H1 (cell line): ENCODE measurements at places on chromosomes 2 and 18. TPM values are rescaled to one million over a fixed set of nuclear protein-coding genes. Genes with fewer than 3 reads are reported as not detected.
A peak's percentile ranks its signal among the peaks of the same experiment; 100 is the strongest.

The CAPN13 gene
- 1.5 and 2.4 TPM in 2 replicates for polyA plus RNA-seq

The GAL3ST2 gene
- polyA plus RNA-seq, result 0.14 TPM in 1 of 2 replicates, not detected in the other

DNA sequence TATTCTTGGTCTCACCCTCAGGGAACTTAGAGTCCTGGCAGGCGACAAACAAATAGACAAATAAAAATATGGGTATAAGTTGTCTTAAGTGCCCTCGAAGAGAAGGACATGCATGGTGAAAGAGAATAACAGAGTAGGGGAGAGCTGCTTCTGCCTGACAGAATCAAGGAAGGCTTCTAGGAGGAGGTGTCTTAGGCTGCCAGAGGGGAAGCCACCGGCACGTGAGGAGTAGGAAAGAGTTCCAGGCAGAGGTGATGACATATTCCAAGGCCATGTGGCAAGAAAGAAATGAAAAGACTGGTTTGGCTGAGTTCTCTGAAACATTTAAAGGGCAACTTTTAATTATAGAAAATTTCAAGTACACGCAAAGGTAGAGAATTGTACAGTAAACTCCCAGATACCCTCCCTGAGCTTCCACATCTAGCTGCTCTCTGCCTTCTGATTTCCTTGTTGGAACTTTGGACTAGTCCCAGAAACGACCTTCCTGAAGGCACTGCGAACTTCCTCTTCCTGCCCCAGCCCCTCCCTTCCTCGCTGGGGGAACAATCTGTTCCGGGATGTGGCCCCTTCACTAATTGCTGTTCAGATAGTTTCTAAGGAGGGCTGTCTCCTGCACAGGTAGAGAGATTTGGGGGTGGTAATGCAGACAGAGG, 91.7 kb downstream of the DYSF start:
- H3K27me3 ChIP-seq, result no peaks in the 10 kb centered on the region
- H3K4me3 ChIP-seq, result no peak overlapping the region
- no peaks in the 10 kb centered on the region for H3K4me1 ChIP-seq
- no peaks in the 10 kb centered on the region for H3K36me3 ChIP-seq
- H3K27ac ChIP-seq, result no peak overlapping the region
- no peak for DNase-seq

GRCh38 chr2:28449488-28450395, 46.1 kb upstream of the PLB1 start:
- no peaks in the 10 kb centered on the region; the same call in 1 of the 2 replicates for H3K4me1 ChIP-seq
- H3K27ac ChIP-seq, result no peak overlapping the region
- no peak overlapping the region for H3K4me3 ChIP-seq
- H3K27me3 ChIP-seq, result no peaks in the 10 kb centered on the region
- no peaks in the 10 kb centered on the region for H3K36me3 ChIP-seq

GRCh38 chr18:48320639-48320945, 88.6 kb downstream of the ZBTB7C start:
- H3K4me3 ChIP-seq, result no peak overlapping the region
- H3K36me3 ChIP-seq, result no peaks in the 10 kb centered on the region
- no peak for DNase-seq
- no peaks in the 10 kb centered on the region for H3K27me3 ChIP-seq

The MAP3K19 gene
- not detected in 2 replicates for polyA plus RNA-seq

DNA sequence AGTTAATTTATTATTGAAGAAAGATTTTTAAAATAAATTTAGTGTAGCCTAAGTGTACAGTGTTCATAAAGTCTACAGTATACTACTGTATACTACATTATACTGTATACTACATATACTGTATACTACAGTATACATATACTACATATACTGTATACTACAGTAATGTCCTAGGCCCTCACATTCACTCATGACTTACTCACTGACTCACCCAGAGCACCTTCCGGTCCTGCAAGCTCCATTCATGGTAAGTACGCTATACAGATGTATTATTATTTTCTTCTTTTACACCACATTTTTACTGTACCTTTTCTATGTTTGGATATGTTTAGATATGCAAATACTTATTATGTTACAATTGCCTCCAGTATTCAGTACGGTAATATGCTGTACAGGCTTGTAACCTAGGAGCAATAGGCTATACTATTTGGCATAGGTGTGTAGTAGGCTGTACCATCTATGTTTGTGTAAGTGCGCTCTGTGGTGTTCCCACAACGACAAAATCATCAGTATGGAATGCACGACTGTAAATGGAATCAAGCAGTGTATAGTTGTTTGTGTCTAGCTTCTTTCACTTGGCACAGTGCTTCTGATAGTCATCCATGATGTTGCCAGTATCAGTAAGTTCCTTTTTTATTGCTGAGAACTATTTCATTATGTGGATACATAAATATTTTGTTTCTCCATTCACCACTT, 245.7 kb downstream of the MTX2 start:
- DNase-seq, result no peak
- no peak overlapping the region for H3K4me3 ChIP-seq
- no peaks in the 10 kb centered on the region for H3K4me1 ChIP-seq
- H3K27ac ChIP-seq, result no peak overlapping the region

GRCh38 chr2:191082321-191082720, 68.3 kb upstream of the STAT1 start:
- H3K4me3 ChIP-seq, result no peak overlapping the region
- no peak overlapping the region for H3K27ac ChIP-seq
- H3K27me3 ChIP-seq, result no peaks in the 10 kb centered on the region

The LDLRAD4 gene
- 0.77 and 1.1 TPM in 2 replicates for polyA plus RNA-seq

- no peak overlapping the region for H3K27ac ChIP-seq
- no peaks in the 10 kb centered on the region for H3K36me3 ChIP-seq
- no peaks in the 10 kb centered on the region for H3K27me3 ChIP-seq
- DNase-seq, result no peak
- peak overlapping the region; percentile 75 for H3K4me3 ChIP-seq
Measured at GRCh38 chr2:166375195-166375735, 479 bp downstream of the SCN9A start.

DNA sequence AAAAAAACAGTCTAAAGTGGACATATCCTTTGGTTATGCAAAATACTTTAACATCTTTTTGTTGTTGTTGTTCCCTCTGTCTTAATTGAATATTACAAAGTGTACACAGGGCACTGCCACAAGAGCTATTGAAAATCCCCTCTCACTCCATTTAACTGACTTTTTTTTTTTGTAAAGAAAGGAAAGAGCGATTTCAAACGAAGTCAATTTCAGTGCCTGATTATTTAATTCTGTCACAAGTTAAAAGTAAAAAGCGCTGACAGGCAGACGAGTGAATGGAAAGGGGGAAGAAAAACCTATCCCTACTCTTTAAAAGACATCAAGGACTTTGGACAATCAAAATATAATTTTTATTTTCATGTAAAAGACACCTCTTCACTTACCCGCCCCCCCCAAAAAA, 1.9 kb downstream of the FIGN start:
- H3K36me3 ChIP-seq, result no peaks in the 10 kb centered on the region
- no peak for DNase-seq
- H3K27ac ChIP-seq, result no peak overlapping the region
- H3K27me3 ChIP-seq, result no peaks in the 10 kb centered on the region

GRCh38 chr2:161983866-161984265, 90.1 kb downstream of the DPP4 start:
- H3K27ac ChIP-seq, result no peak overlapping the region
- H3K4me3 ChIP-seq, result no peak overlapping the region
- no peaks in the 10 kb centered on the region for H3K27me3 ChIP-seq
- no peaks in the 10 kb centered on the region for H3K36me3 ChIP-seq
- DNase-seq, result no peak

The ZC3H15 gene
- 15.9 and 32.0 TPM in 2 replicates for polyA plus RNA-seq

DNA sequence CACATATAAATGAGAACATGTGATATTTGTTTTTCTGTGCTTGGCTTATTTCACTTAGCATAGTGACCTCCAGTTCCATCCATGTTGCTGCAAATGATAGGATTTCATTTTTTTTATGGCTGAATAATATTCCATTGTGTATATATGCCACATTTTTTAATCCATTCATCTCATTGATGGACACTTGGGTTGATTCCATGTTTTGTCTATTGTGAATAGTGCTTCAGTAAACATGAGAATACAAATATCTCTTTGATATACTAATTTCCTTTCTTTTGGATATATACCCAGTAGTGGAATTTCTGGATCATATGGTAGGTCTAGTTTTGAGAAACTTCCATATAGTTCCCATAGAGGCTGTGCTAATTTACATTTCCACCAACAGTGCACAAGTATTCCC, 3.7 kb upstream of the NEMP2 start:
- H3K27me3 ChIP-seq, result no peaks in the 10 kb centered on the region
- no peak overlapping the region for H3K4me3 ChIP-seq
- H3K36me3 ChIP-seq, result no peaks in the 10 kb centered on the region
- peaks cover 13% of the 10 kb centered on the region for H3K4me1 ChIP-seq
- no peak for DNase-seq

DNA sequence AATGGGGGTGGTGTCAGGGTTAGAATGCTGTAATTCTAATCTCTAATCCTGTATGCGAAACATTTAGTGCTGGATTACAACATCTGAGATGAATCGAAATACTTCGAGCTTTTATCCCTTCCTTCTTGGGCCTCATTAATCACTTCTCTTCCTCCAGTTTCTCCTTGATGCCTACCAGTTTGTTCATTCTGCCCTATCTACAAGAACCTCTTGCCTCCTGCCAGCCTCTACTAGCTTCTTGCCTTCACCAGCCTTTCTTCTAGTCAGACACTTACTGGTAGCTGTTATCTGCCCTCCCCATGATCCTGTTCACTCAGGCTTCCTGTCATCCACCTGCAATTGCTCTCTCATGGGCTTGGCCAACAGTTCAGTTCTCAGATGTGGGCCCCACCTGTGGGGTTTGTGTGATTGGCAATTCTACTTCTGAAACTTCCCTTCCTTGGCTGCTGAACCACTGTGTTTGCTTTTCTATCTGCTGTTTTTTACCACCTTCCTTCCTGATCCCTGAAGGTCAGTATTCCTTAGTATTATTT, 15.4 kb upstream of the FARP2 start:
- no peak overlapping the region for H3K4me3 ChIP-seq
- H3K4me1 ChIP-seq, result no peaks in the 10 kb centered on the region
- H3K27me3 ChIP-seq, result no peaks in the 10 kb centered on the region
- no peak overlapping the region for H3K27ac ChIP-seq
- peaks cover 31% of the 10 kb centered on the region for H3K36me3 ChIP-seq
